ENCODE measurements at places on chromosomes 7 and 10.

DNA sequence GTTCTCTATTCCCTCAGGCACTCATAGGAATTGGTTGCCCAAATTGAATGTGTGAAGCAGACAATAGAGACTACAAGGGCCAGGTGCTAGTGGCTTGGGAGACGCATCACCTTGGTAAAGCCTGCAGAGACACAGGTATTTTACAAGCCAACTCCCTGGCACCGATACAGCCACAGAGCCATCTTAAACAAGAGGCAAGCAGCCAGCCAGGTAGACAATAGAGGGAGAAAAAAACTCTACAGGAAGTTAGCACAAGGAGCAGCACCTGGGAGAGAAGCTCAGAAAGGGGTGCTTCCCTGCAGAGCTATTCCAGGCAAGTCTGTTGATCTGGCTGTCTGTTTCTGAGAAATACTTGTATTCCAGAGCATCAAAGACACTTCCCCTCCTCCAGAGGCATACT is 43.0 kb upstream of the CDK1 start:
- DNase-seq = no peak

- no peak for DNase-seq
Measured at GRCh38 chr10:20088061-20088701, 271.9 kb downstream of the PLXDC2 start.

GRCh38 chr7:591856-592628 is 72.4 kb upstream of the PDGFA start:
- DNase-seq = no peak

DNA sequence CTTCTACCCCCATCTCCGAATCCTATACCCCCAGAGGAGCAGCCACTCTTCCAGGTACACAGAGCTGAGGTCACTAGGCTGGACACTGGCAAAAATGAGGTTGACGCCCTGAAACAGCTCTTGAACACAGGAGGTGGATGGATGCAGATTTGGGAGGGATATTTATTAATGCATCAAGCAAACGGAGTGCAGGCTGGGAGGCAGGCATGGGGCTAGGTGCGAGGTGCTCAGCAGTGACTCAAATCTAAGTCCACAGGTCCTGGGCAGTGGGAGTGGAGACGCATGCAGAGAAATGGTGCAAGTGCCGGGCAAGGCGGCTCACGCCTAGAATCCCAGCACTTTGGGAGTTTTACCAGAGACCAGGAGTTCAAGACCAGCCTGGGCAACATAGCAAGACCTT is 11.0 kb downstream of the GUSB start:
- no peak for DNase-seq

DNA sequence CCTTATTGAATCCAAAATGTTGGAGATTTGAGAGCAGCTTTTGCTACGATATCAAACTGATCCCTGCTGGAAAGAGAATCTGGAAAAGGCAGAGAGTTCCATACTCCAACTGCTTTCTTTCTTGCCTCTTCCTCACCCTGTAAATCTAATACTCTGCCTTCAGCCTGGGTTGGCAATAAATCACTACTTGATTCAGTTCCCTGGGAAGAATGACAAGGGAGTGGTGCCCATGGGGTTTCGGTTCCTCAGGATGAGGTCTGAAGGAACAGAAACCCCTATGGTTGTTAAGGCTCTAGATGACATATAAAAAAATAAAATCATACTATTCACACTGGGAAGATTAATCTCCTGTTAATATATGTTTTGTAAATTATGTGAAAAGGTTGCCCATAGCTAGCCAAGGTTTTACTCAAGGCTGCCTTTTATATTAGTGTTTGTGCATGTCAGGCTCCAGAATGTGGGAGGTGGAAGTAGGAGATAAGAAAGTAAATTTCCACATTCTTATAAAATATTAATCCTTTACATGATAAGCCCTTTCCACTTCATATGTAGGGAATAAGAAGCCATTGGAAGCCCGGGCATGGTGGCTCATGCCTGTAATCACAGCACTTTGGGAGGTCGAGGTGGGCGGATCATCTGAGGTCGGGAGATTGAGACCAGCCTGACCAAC is 106.2 kb upstream of the CACNA2D1 start:
- DNase-seq = peak; percentile 37

GRCh38 chr10:11197266-11197712 is 179.6 kb downstream of the CELF2 start:
- DNase-seq = peak; percentile 95

GRCh38 chr10:15801147-15801546 is 59.2 kb downstream of the MINDY3 start:
- DNase-seq = no peak

- DNase-seq = peak; percentile 22
Measured at GRCh38 chr7:127678947-127679346, 27.0 kb downstream of the SND1 start.

DNA sequence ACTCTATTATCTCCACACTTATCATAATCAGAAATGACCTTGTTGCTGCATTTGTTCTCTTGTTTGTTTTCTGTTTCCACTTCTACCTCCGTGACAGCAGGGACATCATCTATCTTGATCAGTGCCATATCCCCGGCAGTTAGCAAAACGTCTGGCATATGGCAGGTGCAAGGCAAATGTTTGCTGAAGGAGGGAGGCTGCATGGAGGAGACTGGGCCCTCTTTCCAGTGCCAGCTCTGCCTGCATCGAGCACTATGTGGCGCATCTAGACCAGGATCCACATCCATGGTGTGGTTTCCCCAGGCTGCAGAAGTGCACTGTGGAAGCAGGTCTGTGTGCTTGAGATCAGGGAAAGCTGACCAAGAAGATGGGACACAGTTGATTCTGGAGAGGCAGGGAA is 181.2 kb downstream of the KCNMA1 start:
- DNase-seq = no peak

All from suppressor macrophage treated with lipopolysaccharide for 4 hours (primary cell).